NCI-H2081 (cell line): ENCODE measurements at places on chromosomes 13 and 19.

DNA sequence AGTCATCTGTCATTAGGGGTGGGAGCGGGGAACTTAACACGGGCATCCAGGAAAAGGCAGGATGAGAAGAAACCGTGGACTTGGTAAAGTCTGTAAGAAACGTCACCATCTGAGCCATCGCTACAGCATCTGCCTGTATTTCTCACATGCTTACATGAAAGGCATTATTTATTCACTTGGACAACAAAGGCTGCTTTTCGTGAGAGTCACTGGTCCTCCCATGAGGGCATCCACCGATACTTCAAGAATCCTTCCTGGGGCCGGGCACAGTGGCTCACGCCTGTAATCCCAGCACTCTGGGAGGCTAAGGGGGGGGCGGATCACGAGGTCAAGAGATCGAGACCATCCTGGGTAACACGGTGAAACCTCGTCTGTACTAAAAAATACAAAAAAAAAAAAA lies 16.1 kb downstream of the ZNF446 start:
- DNase-seq: no peak

DNA sequence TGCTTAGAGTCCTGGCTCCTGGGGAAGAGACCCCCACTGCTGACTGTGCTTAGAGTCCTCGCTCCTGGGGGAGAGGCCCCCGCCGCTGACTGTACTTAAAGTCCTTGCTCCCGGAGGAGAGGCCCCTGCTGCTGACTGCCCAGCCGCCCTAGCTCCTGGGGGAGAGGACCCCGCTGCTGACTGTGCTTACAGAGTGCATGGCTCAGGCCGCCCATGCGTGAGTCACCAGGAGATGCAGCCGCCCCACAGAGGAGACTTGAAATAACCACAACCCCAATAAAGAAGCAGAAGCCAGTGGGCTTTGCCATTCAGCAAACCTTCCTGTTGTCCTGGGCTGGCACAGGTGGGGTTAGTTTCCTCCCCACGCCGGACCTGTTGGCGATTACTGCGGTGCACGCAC lies 79.2 kb upstream of the C13orf46 start:
- no peak for DNase-seq

GRCh38 chr19:58561373-58562121 lies 3.1 kb upstream of the UBE2M start:
- DNase-seq: no peak

- no peak for DNase-seq
Observed at GRCh38 chr19:7250057-7250596, 44.1 kb downstream of the INSR start.

DNA sequence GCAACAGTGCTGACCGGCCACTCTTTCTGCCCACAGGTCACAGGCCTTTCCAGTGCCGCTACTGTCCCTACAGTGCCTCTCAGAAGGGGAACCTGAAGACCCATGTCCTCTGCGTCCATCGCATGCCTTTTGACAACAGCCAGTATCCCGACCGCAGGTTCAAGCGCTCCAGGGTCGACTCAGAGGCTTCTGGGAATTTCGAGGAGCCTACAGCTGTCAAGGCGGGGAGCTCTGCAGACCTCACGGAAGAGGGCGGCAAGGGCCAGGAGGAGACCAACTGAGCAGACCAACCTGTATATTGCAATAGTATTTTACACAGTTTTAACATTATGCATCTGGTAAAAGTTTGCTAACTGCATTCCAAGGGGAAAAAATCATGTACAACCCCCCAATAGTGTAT lies 338.5 kb downstream of the ZNF536 start:
- DNase-seq: no peak

DNA sequence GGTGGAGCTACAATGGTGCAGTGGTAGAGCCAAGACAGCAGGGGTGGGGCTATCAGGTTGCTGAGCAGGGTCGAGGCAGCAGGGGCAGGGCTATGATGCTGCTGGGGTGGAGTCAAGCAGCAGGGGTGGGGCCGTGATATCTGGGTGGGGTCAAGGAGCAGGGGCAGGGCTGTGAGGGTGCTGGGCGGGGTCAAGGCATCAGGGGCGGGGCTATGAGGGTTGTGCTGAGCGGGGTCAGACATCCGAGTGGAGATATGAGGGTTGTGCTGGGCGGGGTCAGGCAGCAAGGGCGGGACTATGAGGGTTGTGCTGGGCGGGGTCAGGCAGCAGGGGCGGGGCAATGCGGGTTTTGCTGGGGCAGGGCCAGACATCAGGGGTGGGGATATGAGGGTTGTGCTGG lies 14.7 kb downstream of the HCN2 start:
- no peak for DNase-seq

DNA sequence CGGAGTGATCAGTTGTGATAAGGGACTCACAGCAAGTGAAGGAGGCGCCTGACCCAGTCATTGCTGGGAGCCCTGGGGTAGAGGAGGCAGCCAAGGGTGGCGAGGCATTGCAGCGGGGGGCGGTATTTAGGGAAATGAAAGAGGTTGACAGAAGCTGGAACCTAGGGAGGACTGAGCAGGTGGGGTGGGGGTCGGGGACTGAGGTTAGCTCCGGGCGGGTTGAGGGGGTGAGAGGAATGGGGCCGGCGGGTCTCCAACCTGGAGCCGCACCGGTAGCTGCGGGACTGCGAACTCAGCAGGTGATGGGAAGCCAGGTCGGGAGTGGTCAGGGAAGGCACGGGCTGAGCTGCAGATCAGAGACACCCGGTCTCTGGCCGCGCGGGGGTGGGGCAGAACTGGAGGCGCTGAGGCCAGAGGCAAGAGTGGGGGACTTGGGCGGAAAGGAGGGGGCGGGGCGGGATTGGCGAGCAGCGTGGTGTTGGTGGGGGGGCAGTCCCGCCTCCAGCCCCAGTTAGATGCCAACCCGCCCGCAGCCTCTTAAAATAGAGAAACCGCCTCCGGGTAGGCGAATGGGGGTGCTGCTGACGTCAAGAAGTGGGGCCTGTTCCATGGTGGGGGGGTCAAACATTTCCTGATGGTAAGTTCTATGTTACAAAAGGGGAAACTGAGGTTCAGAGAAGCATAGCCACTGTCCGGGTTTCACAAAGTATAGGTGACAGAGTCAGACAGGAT lies 1.5 kb downstream of the MAST3 start:
- DNase-seq: no peak

- DNase-seq: no peak
Observed at GRCh38 chr13:76216729-76217128, 580.6 kb downstream of the LMO7 start.

- no peak for DNase-seq
Observed at GRCh38 chr19:55866521-55866920, 30.2 kb downstream of the NLRP4 start.
